ENCODE measurements at places on chromosomes 12 and 14.
A peak's percentile ranks its signal among the peaks of the same experiment; 100 is the strongest.

- no peak for DNase-seq
Observed at GRCh38 chr12:78802593-78802992, 62.0 kb upstream of the SYT1 start.

GRCh38 chr12:14769969-14770495, 33.2 kb downstream of the WBP11 start:
- peak; percentile 79 for DNase-seq

GRCh38 chr12:105822131-105823105, 316.3 kb downstream of the NUAK1 start:
- DNase-seq = peak; percentile 5

- no peak for DNase-seq
Observed at GRCh38 chr12:17928708-17929366, 161.2 kb downstream of the RERGL start.

DNA sequence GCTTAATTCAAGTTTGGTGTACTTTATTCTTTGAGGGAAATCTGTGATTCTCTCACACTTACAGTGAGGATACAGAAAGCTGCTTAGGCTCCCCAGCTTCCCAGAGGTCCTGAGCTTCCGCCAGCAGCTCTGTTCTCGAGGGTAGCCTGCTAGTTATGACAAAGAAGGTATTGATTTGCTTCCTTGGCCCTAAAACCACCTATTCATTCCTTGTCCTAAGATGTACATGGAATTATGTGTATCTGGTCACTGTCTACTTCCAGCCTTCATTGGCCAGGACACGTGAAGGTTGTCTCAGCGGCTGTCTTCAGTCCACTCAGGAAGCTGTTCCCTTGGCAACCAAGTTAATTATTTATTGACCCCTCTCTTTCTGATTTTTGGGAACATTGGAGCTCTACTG, 55.7 kb downstream of the GALNT8 start:
- DNase-seq = no peak

DNA sequence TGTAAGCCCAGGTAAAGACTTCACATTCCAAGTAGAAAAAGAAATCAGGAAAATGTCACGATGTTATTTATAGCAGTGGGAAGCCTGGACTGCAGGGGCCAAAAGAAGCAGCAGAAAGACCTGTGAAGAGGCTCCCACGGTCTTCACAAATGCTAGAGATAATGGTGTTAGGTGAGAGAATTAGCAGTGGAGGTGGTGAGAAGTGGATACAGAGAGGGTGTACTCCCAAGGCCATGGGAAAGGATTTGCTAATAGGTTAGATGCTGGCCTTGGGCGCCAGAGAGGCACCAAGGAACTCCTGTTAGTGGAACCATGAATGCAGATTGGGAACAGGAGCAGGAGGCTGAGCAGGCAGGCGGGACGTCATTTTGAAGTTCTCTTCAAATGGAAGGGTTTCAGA, 386.1 kb downstream of the C12orf75 start:
- no peak for DNase-seq

DNA sequence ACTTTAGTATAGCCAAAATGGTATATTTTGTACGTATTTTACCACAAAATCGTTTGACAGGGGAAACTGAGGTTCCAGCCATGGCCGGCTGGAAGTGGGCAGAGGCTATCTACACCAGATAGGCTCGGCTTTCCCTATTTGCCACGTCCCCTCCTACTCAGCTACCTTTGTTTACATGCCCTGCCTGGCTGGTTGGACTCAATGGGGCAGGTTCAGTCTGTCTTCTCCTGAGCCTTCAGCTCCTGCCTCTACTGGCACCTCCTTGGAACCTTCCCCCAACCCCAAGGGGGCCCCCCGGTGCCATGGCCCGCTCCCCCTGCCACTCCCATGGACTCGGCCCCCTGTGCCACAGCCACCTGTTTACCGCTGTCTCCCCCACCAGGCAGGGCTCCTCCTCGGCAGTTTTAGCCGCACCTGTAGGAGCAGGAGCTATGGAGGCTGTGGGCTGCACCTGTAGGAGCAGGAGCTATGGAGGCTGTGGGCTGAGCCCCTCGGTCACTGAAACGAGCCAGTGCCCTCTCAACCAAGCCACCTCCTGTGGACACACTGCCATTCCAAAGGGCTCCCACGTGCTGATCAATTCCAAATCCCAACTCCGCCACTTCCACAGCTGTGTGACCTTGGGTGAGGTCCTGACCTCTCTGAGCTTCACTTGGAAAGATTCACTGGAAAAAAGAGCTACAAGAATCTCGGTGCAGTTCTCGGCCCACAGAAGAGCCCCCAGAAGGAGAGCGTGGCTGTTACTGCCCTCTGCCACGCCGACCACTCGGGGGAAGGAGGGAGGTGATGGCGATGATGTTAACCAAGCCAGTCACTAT, 62.2 kb downstream of the NCOR2 start:
- DNase-seq = no peak

DNA sequence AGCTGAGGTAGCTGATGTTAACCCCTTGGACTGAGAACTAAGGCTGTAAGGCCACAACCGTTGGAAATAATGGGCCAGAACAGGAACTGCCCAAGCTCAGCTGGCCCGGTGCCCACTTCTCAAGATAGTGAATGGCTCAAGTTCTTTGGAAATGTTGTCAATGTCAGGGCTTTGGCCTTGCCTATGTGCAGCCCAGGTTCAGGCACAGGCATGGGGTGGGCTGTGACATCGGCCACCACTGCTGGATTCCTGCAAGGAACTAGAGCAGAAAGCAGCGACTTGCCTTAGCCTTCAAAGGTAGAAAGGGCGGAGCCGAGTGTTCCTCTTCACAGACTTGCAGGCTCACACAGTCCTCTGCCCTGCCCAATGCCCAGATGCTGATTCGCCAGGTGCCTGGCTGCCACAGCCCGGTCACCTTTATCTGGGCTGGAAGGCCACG, 291.2 kb downstream of the ZFP36L1 start:
- no peak for DNase-seq

DNA sequence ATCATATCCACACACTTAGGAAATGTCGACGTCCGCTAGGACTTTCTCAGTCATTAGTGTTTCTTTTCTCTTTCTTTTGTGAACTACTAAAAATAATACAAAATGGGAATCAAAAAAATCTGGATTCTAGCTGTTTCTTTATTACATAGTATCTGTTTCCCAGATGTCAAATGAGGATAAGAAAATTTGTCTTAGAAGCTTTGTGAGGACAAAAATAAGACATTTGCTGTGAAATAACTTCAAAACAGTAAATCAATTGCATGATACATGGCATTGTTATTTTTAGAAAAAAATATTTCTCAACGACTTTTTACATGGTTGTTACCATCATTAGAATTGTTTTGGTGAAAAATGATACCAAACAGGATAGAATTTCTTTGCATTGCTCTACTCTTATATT, 71.4 kb upstream of the IFNG-AS1 start:
- DNase-seq = no peak

DNA sequence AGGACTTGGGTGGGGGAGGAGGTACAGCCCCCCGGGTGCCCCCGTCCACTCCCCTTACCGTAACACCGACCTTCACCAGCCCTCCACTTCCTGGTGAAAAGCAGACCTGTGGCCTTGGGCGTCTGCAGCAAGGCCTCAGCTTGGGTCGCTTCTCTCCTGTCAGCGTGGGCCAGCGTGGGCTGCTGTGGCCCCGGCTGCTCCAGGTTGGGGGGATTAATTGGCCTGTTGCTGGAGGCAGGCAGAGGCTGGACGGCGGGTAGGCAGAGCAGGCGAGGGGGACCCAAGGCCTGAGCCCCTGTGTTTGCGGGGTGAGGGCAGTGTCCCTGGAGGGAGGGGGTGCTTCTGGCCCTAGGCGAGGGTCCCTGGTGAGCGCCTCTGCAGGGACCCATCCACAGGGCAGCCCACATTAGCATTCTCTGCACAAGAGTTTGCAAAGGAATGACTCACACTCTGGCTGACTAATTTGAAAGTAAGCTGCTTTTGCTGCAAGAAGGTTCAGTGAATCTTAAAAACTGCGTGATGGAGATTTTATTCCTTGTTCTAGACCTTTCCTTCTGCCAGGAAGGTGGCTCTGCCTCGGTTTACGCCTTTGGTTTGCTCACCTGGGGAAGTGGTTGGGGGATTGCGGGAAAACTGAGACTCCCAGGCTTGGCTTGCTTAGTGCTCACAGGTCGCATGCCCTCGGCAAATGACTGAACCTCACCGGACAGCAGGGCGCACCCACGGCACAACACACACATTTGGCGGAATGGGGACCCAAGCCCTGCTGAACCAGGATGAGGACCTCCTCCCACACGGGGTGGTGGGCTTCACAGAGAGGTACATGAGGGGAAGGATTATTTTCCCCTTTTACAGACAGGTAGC, 37.9 kb upstream of the DLK1 start:
- no peak for DNase-seq

Measured in left kidney (tissue), 8 donors.